ENCODE measurements at places on chromosomes 5 and 9. TPM values are rescaled to one million over a fixed set of nuclear protein-coding genes. Genes with fewer than 3 reads are reported as not detected.
A peak's percentile ranks its signal among the peaks of the same experiment; 100 is the strongest.

DNA sequence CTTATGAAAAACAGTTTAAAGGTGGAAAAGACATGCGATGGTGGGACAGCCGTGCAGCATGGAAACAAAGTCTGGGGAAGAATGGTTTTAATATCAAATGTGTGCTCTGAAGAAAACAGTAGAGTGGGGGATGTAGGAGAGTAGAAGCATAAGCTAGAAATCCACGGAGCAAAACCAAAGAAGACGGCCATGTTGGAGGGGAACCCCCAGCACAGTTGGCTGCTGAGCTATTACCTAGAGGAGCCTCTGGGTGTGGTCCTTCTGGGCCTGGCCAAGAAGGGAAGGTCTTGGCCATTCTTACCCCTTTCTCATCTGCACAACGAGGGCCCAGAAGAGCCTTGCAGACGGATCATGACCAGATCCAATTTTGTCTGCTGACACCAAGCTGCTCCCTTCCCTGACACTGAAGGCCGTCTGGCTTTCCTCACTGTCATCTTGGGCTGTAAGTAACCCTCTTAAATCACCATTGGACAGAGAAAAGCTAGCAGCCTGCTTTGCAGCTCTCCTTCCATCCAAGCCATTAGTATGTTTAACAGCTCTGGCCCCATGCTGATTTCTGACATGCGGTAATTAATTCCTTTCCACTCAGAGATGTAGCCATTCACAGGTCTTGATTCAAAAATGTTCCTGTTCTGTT is 189.5 kb downstream of the SEC61B start:
- no peak for DNase-seq

GRCh38 chr5:59282726-59283125 is 610.8 kb downstream of the PDE4D start:
- no peak for DNase-seq

Gene FUT7
- not detected for total RNA-seq

DNA sequence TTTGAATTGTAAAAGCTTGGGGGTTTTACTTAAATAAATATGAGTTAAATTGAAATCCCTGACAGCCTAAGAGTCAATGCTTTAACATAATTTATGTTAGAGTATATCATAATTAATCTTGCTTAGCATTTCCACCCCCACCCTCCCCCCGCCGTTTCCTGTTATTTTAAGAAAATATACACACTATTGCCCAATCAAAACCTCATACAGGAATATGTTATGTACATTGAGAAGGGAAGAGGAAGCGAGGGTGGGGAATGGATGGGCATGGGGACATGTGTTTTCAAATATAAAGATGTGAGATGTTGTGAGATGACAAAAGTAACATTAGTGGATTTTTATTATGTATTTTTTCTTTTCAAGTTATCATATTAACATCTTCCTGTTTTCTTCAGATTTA is 561.1 kb upstream of the MEF2C start:
- DNase-seq = no peak

DNA sequence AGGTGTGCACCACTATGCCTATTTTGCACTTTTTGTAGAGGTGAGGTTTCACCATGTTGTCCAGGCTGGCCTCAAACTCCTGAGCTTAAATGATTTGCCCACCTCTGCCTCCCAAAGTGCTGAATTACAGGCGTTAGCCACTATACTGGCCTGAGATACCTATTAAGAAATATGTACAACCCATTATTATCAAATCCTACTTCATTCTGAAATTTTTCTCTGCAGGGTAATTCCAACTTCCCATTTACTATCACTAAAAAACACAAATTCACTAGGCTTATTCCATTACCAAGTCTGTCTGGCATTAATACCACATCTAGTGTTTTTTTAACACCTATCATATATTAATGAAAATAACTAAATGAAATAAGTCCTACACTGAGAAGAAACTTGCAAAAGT is 18.2 kb downstream of the PPP2CA start:
- DNase-seq = no peak

Gene KIF4B
- total RNA-seq = 0.06 TPM

- DNase-seq = no peak
Measured at GRCh38 chr9:34203275-34203991, 24.6 kb downstream of the UBAP1 start.

DNA sequence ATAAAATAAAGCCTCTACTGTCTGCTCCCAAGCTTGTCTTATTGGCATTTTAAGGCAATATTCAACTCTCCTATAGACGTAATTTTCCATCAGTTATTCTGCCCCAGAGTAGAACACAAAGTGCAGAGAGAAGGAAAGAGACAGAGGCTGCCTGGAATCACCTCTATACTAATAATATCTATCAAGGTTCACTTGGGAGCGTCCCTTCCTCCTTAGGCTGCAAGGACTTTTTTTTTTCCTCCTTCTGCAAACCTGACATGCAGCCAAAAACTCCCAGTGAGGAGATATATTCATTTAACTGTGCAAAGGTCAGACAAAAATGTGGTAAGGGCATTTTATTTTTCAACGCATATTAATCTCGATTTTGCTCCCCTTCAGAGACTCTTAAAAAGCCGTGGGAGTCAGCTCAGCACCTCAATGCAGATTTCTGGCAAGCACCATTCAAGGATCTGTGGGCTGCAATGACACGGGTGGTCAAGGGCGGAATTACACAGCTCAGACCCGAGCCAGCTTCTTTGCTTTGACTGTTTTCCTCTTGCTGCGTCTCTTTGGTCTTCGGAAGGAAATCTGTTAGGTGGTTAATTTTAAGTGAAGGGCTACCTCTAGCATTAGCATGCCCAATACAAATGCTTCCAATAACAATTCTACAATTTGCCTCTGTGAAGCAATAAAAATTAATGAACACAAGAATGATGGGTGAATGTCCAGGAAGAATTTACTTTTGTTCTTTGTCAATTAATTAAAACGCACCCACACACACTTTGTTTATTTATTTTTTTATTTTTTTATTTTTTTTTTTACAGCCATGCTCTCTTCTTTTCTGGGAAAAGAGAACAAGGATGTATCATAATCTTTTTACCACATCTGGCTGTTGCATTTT is 587.7 kb upstream of the GRAMD2B start:
- peak; percentile 18 for DNase-seq

Gene NPDC1
- 5.5 TPM for total RNA-seq

Data from LHCN-M2 (cell line).